ENCODE measurements at places on chromosomes 12 and 14.

DNA sequence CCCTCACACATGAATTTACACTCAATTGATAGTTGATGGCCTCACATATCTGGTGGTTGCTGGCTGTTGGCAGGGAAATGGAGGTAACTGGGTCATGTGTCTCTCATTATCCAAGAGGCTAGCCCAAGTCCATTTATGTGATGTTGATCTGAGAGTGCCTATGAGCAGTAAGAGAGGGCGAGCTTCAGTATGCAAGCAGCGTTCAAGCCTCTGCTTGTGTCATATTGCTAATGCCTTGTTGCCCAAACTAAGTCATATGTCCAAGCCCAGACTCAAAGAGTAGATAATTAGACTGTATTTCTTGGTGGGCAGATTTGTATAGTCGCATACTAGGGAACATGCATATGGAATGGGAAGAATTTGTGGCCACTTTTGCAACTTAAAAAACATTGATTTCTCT, 83.8 kb upstream of the DACT1 start:
- DNase-seq = no peak

- DNase-seq = no peak
Observed at GRCh38 chr12:43008953-43009845, 419.7 kb upstream of the PRICKLE1 start.

GRCh38 chr14:24851837-24852236, 198.1 kb downstream of the STXBP6 start:
- no peak for DNase-seq

DNA sequence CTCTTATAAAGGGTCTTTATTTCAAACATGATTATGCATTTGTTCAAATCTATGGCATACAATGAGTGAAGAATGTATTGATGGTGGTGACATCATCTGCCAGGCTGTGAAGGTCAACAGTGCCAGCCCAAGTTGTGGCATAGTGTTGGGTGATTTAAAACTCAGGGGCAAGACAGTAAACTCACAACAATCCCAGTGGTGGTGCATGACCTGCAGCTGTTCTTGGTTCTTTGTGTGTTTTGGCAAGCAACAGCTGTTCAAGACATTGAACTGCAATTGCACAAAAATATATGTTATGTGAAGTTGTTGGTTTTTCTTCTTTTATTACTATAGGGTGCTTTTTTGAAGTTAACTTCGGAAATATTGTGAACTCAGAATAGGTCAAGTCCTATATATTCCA, 851.6 kb downstream of the NRXN3 start:
- DNase-seq = no peak

DNA sequence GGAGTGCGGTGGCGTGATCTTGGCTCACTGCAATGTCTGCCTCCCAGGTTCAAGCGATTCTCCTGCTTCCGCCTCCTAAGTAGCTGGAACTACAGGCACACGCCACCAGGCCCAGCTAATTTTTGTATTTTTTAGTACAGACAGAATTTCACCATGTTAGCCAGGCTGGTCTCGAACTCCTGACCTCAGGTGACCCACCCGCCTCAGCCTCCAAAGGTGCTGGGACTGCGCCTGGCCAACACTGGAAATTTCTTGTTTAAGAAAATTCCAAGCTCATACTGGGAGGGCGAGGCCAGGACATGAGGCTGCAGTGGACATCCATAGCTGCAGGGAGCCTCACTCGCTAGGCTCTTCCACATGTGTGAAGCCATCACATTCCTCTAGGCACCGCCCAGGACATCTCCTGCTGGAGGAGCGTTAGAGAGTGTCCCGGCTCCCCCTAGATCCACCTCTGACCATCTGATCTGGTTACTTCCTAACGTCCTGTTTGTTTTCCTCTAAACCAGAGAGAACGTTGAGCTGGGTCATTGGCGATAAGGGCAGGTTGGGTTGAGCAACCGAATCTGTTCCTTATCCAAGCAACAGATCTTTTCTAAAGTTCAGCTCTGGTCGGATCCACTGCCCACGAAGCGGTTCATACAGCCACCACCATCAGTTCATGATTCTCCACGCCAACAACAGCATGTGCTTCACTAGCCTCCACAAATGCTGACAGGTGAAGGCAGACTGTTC, 108.2 kb upstream of the MED13L start:
- DNase-seq = no peak

- no peak for DNase-seq
Observed at GRCh38 chr12:45668641-45669040, 60.9 kb upstream of the ARID2 start.

GRCh38 chr12:34297126-34297789, 275.0 kb downstream of the ALG10 start:
- DNase-seq = no peak

GRCh38 chr14:80940146-80940545, 1.4 kb downstream of the CEP128 start:
- no peak for DNase-seq

DNA sequence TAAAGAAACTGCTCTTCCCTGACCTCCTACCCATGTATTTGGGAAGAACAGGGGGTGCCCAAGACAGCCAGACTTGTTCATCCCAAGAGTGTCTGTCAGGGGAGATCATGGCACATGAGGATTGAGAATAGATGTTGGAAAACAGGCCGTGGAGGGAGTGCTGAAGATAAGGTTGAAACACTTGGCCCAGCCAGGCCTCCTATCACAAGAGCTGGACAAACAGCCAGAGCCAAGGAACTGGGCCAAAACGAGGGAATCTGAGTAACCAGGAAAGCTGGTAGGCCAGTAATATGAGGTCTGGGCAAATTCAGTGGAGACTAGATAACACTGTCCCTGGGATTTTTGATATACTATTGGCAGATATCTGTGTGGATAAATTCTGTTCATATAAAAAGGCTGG, 161.7 kb downstream of the TMX1 start:
- no peak for DNase-seq

DNA sequence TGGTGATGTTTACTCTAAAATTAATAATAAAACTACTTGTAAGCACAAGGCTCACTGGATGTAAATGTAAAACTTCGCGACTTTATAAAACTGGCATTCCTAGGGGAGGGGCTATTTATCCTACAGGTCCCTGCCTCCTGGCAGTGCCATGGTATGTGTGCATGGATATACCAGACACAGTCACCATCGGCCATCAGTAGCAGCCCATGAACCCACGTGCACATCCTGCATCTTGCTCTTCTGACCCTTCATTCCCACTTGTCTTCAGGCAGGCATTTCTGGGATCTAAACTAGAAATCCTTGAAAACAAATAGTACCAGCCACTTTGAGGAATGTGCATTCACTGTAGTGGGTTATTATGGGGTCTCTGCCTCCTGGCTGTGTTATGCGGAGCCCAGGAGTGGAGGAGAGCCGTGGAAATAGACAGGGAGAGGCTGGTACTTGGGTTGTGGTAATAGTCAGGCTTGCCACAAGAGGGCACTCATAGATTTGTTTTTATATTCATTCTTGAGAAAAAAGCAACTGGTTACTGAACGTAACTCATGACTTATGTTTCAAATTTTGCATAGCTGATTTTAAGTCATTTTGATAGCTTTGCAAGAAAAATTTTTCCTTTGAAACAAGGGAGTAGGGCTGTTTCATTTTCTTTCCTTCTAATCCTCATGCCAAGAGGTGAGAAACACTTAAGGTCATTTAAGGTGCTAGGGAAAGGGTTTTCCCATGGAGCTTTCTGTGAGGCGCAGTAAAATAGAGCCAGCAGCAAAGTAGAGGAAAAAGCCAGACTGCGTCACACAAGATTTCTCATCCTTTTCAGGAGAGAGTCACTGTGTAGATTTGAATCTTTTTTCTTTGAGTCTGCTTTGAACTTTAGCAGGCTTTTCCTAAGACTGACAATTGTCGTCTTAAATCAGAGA, 17.4 kb upstream of the GALNT16 start:
- DNase-seq = peak; percentile 34

- DNase-seq = no peak
Observed at GRCh38 chr12:26286186-26286585, 90.8 kb downstream of the SSPN start.

GRCh38 chr12:79717006-79717405, 26.2 kb upstream of the PAWR start:
- no peak for DNase-seq

- no peak for DNase-seq
Observed at GRCh38 chr14:104898870-104899510, 25.7 kb upstream of the PLD4 start.

- DNase-seq = no peak
Observed at GRCh38 chr12:131599190-131600159, 111.4 kb upstream of the SFSWAP start.

- no peak for DNase-seq
Observed at GRCh38 chr12:115898670-115899069, 378.8 kb downstream of the MED13L start.

GRCh38 chr14:77543240-77543551, 44.6 kb upstream of the ISM2 start:
- no peak for DNase-seq

DNA sequence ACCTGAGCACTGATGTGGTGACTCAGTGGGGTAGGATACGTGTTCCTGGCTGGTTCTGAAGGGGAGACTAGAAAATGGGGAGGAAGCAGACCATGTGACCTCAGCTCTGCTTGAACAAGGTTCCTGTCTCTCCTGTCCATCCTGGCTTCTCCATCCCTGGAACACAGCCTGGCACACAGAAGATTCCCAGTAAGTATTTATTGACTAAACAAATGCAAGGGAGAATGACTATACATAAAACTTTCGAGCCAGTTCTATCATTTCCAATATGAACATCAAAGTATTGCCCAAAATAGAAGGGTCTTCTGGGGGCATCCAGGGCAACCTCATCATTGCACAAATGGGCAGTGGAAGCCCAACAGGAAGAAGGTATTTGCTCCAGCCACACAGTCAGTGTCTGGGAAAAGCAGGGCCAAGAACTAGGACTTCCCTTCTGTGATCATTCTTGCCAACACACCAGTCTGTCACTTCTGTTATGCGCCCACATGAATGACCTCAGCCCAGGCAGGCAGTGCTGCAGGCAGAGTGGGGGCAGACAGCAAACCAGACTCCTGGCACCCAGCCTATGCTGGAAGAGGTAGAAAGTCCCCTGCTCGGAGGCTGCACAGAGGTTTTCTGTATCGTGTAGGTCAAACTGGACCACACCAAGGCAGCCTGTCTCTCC, 5.6 kb upstream of the SERPINA9 start:
- peak; percentile 16 for DNase-seq
